Stimulated activated CD4-positive, alpha-beta T cell treated with anti-CD3 and anti-CD28 coated beads, Interleukin-15, amount 100 ng/mL, for 24 hours (primary cell): ENCODE measurements at places on chromosomes 3 and 15.

DNA sequence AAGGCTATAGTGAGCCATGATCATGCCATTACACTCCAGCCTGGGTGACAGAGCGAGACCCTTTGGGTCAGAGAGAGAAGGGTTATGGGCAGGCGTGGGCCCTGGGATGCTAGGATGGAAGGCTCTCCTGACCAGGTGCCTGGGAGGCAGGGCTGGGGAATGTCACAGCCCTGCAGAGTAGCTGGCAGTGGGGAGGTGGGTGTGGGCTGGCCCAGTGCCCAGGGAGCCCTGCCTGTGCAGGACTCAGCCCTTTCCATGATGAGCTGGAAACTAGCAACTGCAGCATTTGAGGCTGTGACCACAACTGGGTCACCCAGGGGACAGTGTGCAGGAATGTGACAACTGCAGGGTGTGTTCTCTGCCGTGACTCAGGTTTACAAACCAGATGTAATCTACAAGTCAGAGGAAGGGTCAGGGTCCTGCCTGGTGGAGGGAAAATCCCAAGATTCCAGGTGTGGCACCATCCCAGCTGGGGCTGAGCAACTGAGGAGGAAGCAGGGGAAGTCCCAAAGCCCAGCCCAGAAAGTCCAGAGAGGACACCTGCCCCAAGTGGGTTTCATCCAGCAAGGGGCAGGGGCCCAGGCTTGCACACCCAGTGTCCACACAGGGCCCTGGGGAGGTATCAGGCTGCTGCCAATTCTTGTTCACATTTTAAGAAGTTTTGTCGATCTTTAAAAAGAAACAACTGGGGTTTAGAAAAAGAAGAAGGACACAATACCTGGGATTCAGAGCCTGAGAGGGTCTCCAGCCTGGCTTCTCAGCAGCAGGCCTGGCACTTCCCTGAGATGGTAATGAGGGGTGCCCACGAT is 45.5 kb downstream of the SLC28A1 start:
- peak; percentile 18 for DNase-seq

DNA sequence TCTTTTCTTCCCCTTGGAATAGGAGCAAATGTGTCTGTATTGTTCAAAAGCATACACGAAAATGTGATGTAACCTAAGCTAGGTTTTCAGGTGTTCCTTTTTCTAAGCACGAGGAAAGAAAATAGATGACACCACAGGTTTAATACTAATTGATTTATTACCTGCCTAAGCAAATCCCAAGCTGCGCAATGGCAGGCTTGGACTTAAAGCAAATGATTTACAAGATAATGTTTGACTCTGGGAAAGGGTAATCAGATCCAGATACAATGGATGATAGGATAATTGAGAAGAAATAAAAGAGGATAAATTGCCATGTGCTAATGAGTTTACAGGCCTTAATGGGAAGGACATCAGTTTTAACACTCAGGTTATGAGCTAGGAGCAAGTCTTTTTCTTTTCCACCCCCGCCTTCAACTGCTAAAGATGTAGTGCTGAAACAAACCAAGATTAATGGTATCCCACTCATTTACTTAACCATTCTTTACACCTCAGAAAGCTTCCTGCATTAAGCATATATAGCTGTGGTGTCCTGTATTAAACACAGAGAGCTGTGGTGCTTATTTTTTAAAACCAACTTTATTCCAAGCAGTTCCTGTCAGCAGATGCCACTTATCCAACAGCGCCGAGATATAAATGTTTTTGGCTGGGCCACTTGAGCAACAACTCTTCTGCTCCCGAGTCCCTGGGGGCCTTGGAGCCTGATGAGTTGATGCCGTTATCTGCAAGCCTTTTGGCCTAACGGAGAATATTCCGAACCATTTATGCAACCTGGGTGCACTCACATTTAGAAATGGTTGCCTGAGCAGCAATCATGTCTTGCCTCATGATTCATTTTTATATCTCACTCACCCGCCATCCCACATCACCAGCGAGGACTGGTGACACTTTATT is 205.5 kb downstream of the MECOM start:
- no peak for DNase-seq

DNA sequence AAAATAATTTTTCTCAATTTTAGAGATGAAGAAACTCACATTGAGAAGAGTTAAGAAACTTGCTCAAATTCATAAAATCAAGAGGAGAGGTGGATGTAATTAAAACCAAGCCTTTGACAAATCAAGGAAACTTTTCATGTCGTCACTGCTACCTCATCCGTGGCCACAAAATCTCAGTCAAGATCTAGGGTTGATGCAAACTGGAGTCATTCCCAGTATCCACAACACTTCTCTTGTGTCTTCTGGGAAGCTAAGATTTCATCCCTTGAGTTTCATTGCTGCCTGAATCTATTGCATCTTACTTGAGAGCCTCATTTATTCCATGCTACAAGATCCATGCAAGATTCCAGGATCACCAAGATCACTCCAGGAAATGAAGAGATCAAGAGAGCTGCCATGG is 5.4 kb upstream of the FBN1 start:
- no peak for DNase-seq

DNA sequence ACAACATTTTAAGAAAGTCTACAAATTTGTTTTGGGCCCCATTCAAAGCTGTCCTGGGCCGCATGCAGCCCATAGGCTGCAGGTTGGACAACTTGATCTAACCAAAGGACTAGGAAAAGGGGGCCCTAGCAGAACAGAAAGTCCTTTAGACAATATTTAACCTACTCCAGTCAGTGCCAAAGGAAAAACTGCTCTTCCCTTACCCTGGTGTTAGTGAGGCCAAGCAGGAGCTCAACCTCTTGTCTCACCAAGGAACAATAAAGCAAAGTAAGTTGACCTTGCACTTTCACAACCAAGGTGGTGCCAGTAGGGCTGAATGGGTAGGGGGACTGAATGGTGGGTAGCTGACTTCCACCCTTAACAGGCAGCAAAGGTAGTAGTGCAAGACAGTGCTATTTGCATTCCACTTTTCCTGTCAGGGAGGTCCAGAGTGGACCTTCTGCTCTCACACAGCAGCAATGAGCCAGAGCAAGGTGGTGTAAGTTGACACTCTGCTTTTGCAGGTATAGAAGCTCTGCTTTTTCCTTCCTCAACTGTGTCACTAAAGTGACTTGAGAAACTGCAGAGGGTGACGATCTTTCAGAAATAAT is 124.9 kb downstream of the WDR72 start:
- DNase-seq = no peak

GRCh38 chr3:49498648-49499047 is 28.6 kb downstream of the DAG1 start:
- DNase-seq = no peak

GRCh38 chr15:98282656-98283332 is 322.3 kb downstream of the ARRDC4 start:
- DNase-seq = no peak

- no peak for DNase-seq
Measured at GRCh38 chr3:77040216-77040615, 317 bp downstream of the ROBO2 start.
